ENCODE measurements at places on chromosomes 2 and 18.

DNA sequence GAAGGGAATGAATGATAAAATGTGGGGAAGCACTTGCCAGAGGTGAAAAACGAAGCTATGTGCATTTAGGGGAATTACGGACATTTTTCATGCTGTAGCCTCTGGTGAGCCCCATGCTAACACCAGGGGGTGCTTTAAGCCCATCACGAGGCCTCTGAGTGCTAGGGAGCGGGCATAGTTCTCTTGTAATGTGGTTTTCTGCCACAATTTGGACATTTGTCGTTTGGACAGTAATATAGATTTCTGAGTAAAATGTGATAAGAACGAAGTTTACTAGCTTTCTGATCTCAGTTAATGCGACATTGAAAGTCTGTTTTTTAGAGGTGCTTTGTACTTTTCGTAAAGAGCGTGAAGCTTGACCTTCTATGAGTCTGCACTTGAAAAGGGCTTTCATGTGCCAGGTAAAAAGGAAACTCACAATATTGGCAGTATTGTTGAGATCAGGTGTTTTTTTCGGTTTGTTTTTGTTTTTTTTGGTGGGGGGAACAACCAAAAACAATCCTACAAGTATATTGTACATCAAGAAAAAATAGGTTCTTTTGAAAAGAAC is 50.6 kb downstream of the TRAF3IP1 start:
- peak; percentile 14 for DNase-seq

GRCh38 chr18:28409811-28410210 is 232.9 kb upstream of the CDH2 start:
- DNase-seq = no peak

- DNase-seq = no peak
Measured at GRCh38 chr18:53754154-53754553, 470.3 kb downstream of the MBD2 start.

GRCh38 chr2:143246815-143247744 is 117.9 kb downstream of the ARHGAP15 start:
- no peak for DNase-seq

DNA sequence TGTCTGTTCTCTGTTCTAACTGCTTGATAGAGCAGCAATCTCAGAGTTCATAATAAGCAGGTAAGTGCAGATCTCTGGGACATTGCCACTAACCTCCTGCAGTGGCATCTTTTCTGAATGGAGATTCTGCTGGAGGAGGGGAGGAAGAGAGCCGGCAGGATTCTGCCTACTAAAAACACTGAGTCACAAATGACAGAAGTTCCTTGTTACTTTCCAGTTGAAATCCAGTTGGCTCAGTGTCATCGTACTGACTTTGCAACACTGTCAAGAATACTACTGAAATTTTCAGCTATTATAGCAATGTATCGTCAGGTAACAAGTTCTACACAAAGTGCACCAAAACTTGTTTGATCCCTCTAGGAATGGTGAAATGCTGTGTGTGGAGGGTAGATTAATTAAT is 79.6 kb upstream of the ST6GAL2 start:
- DNase-seq = no peak

- no peak for DNase-seq
Measured at GRCh38 chr2:181352158-181352557, 105.0 kb upstream of the ITGA4 start.

DNA sequence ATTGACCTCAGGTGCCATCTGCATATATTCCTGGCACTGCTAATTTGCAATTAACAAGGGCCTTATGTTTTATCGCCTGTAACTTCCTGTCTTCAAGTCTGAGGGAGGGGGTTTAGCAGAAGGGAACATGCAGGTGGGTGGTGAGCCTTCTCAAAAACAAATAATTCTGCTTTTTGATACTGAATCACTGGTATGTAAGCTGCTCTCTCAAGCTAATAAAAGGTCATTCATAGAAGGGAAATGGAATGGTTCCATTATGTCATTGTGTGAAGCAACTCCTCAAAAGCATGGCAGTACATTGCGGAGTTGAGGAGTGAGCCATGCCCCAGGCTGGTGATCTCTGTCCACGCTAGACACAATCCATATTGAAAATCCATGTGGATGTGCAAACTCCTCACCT is 414.8 kb upstream of the ID2 start:
- no peak for DNase-seq

GRCh38 chr2:118848381-118849225 is 1.2 kb upstream of the EN1 start:
- DNase-seq = no peak

Data from stimulated activated CD8-positive, alpha-beta memory T cell treated with anti-CD3 and anti-CD28 coated beads, Interleukin-4, amount 100 ng/mL, for 4 hours (primary cell).